ENCODE measurements at places on chromosomes 3 and 15.

DNA sequence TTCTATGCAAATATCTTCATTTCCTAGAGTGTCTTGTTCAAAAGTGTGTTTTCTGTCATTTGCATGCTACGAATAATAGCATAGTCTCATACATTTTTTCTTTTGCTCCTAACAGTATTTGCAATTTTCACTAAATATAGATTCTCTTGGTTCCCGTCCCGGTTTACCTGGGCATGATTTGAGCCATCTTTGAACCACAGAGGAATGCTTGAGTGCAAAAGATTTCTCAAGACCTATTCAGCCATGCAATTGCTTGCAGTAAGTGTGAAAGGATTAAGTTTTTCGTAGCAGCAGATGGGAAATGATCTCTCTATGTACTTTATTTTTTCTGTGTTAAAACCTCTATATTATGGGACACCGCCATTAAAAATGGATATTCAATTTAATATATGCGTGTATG, 733.0 kb downstream of the ZPLD1 start:
- no peak for DNase-seq

GRCh38 chr3:26353097-26353496, 269.5 kb upstream of the LRRC3B start:
- DNase-seq: no peak

- no peak for DNase-seq
Observed at GRCh38 chr3:98761643-98762229, 1.4 kb upstream of the ST3GAL6 start.

DNA sequence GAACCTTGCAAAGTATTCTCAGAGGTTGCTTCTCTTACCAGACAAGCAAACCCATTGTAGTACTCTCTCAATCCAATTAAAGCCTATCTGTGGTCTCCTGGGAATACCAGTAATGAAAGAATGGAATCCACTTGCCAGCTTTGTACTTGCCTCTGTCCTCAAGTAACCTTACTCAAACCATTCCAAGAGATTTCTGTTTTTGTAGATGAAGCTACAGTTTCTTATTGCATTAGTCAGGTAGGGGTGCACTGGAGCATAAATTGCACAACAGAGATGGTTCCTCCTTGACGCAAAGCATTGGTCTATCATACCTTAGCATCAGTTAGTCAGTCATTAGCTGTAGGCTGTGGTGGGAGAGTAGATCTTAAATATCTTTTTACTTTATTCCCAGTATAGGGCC, 52.9 kb downstream of the BTLA start:
- no peak for DNase-seq

- no peak for DNase-seq
Observed at GRCh38 chr3:16743276-16743675, 138.1 kb upstream of the DAZL start.

GRCh38 chr3:195761123-195761566, 40.4 kb downstream of the MUC20 start:
- no peak for DNase-seq

DNA sequence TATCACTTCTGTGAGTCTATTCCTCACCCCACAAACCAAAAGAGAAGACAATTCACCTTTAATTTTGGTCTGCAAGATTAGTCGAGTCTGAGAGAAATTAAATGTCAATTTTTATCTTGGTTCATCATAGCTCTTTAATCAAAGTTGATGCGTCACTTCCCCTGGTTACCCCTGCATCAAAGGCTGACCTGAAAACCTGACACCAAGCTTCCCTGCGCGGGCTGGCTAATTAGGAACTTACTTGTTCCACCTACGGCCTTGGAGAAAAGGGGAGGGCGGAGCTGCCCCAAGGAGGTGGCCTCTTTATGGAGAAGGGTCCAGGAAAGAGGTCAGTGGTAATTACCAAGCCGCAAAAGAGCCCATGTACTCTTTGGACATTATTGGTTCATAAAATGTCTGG, 218.4 kb downstream of the ARRDC4 start:
- no peak for DNase-seq

DNA sequence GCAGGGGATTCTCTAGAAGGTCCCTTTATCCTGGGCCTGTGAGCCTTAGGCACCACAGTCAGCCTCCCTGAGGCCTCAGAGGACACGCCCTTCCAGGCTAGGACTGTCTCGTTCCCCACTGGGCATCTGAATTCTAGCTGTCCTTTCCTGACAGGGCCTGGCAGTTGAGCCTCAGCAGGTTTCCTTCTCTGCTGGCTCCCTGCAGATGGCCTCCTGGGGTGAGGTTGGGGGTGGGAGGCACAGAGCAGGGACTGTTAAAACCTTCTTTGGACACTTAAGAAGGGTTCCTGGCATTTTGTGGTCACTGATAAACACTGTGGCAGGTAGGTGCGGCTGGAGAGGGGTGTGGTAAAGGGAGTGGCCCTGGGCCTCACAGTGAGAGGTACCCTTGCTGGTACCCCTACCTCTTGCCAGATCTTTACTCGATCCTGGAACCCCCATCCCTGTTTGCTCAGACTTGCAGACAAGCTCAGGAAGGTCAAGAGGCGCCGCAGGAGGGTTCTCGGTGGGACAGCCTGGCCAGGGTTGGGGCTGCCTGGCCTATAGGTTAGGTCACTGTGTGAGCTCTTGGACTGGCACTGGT, 8.5 kb downstream of the CLK3 start:
- DNase-seq: no peak

- DNase-seq: no peak
Observed at GRCh38 chr3:50486219-50486888, 17.1 kb downstream of the CACNA2D2 start.

GRCh38 chr3:106193876-106194275, 325.1 kb upstream of the CBLB start:
- DNase-seq: no peak

DNA sequence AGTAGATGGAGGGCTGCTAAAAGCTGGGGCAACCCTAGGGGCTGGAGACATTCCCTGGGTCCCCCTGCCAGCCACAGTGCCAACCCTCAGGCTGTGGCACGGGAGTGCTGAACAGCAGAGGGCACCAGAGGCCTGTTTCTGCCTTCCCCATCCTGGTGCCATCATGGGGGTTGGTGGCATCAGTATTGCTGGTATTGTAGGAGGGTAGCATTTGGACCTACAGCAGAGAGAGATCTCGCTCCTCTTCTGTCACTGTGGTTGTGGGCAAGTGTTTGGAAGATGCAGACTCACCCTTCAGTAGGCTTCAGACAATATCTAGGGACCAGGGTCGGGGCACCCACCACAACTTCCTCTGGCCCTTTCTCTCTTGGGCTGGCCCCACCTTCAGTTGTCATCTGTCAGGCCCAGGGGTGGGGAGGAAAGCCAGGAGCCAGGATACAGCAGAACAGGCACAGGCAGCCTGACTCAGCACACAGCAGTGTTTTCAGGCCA, 123.5 kb downstream of the RPLP1 start:
- DNase-seq: no peak

DNA sequence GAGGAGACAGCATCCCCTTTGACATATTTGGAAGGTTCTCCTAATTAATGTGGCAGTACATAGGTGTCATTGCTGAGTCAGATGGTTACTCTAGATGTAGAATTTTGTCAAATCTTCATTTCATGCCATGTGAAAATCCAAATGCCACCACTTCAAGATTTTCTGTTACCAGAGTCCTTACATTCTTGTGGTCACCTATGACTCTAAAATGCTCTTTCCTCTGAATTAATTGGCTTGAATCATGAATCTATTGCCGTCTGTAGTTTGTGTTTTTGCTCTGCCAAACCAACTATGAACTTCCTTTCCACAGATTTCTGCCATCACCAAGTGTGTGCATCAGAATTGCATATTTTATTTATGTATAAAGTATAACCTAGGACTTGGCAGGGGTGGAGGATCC, 269.4 kb upstream of the ZPLD1 start:
- DNase-seq: no peak

DNA sequence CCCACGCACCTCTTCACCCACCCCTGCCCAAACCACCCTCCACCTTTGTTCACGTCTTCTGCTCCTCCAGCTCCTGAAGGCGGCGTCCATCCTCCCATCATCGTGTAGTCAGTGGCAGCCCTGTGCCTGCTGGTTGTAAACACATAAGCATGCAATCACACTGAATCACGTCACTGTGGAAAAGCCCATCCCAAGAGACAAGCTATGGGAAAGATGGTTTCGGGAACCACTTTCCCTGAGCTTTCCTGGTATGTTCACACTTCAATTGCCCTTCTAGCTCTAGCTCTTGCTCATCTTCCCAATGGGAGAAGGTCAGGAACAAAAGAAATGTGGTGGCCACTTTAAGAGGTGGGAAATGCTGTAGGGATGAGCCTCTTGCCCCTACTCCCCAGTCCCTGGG, 14.4 kb upstream of the GOLGA8J start:
- no peak for DNase-seq

- DNase-seq: no peak
Observed at GRCh38 chr3:127900536-127900935, 14.5 kb upstream of the KBTBD12 start.

GRCh38 chr3:4834403-4834866, 144.8 kb upstream of the BHLHE40 start:
- DNase-seq: no peak

DNA sequence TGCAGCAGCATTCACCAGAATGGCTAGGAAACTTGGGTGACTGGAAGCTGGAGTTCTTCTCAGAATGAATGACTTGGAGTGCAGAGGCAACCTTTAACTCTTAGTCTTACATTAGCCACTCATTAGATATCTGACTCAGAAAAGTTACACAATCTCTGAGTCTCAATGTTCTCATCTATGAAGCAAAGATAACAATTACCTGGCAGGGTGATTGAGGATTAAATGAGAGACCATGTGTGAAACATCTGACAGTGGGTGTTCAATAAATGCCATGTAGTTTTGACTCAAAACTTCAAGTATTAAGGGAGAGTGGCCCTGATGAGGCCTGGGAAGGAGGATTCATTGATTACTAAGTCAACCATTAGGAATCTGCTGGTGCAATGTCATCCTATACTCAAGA, 48.3 kb downstream of the MRPL3 start:
- DNase-seq: no peak

- no peak for DNase-seq
Observed at GRCh38 chr3:107271787-107272387, 105.4 kb upstream of the CCDC54 start.

- no peak for DNase-seq
Observed at GRCh38 chr3:674116-674515, 418.7 kb upstream of the CNTN6 start.

- DNase-seq: no peak
Observed at GRCh38 chr3:195570344-195570743, 13.4 kb downstream of the APOD start.

DNA sequence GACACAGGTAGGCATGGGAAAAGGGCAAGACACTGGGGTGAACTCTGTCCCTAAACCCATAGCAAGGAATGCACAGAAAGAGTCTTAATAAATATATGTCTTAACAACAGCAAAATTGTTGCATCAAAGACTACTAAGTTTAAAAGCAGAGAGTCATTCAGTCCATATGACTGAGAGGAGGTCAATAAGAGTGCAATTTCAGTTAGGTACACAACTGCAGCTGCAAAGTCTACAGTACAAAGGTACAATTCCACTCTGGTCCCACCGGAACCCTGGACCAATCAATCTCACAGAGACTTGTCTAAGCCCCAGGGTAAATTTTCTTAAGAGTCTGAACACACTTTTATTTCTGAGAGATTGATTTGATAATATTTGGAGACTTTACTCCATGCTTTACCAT, 6.9 kb downstream of the CP start:
- no peak for DNase-seq

DNA sequence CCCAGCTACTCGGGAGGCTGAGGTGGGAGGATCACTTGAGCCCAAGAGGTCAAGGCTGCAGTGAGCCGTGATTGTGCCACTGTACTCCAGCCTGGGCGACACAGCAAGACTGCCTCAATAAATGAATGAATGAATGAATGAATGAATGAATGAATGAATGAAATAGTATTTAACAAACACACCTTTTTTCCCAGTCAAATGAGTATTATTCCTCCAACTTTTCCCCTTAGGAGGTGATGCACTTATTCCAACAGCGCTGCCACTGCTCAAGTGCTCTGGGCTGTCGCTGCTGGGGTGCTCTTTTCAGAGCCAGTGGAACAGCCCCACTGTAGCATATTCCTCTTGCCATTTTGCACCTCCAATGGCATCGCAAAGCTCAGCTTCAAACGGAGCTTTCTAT, 66.8 kb upstream of the RAD18 start:
- DNase-seq: no peak

DNA sequence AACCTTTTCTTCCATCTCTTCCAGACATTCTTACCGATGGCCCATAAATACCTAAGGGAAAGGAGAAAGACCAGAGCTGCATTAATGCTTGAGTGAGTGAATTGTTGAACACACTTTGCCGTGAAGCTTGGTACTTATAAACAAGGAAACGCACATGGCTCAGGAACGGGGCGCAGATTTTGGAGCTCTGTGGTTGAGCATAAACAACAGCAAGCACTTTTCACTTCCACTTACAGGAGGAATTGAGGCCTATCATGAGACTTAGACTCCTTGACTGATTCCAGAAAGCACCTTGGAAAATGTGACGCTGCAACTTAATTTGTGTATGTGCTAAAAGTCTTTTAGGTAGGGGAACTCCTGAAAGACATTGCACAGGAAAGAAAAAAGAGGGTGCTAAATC, 197.5 kb upstream of the FEZF2 start:
- DNase-seq: no peak

All from pulmonary artery endothelial cell (primary cell).